ENCODE measurements at places on chromosomes 7 and 10.

DNA sequence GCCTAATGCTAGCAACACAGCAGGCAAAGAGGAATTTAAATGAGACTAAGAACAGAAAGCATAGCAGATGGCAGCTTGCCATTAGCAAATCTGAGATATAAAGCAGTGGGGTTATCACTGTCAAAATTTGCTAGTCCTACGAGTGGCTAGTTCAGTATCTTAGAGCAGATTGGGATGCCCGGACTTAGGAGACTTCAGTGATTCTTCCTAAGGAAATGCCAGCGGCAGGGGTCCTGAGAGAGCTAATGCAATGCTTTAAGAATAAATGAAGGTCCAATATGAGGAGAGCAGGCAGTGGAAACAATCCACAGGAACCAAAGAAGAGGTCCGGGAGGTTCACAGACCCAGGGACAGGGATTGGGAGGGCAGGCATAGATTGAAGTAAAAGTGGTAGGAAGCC lies 169.3 kb upstream of the NPSR1 start:
- DNase-seq, result no peak

GRCh38 chr10:94011296-94011695 lies 17.6 kb downstream of the PLCE1 start:
- DNase-seq, result no peak

DNA sequence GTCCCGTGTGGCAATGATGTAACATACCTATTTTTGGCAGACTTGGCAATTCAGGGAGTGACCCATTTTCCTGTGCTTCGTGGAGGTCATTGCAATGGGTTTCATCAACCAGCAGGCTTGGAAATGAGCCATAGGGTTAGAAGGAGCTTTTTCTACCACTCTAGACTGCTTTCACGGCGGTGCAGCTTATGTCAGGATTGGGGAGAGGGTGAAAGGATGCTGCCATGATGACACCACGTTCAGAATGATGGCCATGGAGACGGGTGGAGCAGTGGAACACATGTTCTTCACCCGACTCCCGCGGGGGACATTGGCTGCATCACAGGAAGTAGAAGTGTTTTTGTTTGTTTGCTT lies 220.2 kb downstream of the EMX2 start:
- no peak for DNase-seq

DNA sequence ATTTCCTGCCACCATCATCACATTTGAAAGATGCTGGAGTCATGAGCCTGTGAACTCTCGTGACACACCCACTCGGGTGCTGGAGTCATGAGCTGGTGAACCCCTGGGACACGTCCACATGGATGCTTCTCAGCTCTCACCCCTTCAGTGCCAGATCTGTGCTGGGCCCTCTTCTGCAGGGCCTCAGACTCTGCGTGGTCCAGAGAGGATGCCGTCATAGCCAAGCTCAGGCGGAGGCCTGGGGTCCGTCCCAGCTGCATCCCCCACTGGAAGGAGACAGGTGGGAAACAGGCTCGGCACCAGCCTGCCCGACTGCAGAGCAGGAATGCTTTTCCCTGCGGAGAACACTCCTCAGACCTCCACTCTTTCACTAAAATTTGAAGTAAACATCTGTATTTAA lies 156.5 kb upstream of the PPP2R2D start:
- no peak for DNase-seq

DNA sequence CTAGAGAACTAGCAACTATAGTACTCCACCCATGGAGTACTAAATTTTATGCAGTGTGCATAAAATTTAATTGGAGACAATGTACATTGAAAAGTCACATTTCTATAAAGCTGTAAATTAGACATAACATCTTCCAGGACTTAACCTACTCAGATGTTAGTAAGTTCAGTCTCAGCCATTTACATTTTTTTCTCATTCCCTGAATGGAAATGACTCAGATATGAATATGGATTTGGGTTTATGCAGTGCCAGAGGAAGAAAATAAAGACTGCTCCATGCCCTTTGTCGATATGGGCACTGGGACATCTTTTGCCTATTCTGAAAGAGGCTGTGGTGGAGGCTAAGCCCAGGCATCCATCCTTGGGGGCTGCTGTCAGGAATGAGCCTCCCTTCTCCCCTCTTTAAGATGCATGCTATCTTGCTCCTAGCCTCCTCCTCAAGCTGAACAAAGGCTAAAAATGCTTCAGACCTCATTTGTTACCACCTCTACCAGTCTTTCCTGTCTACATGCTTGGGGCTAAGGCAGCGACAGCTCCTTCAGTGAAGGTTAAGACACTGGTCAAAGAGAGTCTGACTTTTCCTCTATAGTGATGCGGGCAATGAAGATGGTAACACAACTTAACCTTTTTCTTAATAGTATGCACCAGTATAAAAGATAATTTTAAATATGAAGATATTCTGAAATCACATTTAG lies 486.8 kb upstream of the ANKRD30A start:
- DNase-seq, result no peak

GRCh38 chr7:97007583-97007861 lies 2.2 kb downstream of the DLX6 start:
- DNase-seq, result no peak

DNA sequence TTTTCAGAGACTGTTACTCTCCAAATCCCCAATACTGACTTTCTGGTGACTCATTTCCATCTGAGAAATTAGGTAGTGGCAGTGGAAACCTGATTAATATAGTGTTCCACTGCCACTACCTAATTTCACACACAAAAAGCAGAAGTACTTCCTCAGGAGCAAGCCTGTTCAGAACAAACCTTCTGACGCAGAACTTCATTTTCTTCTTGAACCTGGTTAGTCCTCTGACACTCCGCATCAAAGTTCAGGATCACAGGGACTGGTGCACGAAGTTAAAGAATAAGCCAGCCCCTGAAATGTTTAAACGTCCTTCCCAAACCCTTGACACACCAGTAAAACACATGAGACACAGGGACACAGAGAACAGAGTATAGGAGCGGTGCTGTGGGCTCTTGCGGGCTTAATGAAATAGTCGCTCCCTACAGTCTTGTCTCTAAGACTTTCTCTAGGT lies 4.4 kb downstream of the WDR91 start:
- no peak for DNase-seq

- no peak for DNase-seq
These were observed 47.2 kb downstream of the GSAP start for GRCh38 chr7:77368974-77369373.

DNA sequence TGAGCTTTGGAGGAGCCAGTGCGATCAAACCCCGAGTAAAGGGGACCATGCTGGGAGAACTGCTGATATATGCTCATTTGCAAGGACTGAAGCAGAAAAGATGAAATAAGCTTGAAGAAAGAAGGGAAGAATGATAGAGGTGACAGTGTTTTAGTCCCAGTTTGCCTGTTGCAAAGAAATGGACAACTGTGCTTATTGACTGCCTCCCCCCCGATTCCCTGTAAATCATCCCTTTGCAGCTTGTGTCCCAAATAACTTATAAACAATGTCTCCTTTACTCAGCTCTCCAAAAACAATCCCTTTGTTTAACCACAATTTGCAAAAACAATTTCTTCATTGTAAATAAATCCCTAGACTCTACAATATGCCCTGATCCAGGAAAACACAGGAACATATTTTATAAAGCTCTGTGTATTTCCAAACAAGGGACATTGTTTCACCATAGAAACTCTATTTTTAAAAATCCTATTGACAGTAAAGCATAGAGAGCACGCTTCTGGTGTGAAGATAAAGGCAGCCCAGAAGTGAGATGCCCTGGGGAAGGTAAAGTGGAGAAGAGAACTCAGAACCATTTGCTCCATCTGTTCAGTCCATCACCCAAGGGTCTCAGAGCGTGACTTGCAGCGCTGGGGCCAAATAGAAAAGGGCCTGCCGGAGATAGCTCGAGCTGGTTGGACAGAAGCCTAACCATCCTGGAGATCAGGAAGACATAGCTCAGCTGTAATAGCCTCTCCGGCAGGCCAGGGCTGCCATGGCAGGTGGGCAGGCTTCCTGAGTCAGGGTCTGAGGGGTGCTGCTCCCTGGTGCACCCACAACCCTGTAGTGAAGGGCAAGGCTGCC lies 280.5 kb downstream of the WDR11 start:
- no peak for DNase-seq

DNA sequence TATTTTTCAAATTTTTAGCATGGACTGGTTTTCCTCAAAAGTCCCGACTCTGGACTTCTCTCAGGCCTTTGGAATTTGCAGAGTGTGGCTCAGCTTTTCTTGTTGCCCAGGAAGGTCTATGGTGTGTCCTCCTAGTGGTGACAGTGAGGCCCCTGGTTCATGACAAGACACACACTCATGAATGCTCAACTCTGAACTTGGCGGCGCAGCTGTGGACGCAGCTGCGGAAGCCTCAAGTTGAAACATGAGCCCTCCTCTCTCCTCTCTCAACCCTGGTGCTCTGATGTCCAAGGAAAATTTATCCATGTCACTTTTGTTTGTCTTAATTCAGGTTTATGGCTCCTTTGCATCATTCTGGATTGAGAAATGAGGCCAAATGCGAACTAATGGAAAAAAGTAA lies 183.9 kb downstream of the HECW1 start:
- DNase-seq, result no peak

GRCh38 chr10:31383810-31384588 lies 65.0 kb downstream of the ZEB1 start:
- DNase-seq, result no peak

DNA sequence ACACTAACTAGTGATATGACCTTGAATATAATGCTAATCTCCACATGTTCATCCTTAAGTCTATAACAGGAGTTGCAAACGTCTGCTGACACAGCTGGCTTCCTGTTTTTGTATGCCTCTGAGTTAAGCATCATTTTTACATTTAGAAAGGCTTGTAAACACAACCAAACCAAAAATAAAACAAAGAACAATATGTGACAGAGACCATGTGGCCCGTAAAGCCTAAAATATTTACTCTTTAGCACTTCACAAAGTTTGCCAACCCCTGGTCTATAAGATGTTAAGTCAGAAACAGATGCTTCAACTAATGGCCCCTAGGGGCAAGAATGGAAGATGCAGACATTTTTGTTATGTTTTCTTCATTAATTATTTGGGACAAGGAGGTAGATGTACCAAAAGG lies 109.3 kb downstream of the CPEB3 start:
- DNase-seq, result no peak

DNA sequence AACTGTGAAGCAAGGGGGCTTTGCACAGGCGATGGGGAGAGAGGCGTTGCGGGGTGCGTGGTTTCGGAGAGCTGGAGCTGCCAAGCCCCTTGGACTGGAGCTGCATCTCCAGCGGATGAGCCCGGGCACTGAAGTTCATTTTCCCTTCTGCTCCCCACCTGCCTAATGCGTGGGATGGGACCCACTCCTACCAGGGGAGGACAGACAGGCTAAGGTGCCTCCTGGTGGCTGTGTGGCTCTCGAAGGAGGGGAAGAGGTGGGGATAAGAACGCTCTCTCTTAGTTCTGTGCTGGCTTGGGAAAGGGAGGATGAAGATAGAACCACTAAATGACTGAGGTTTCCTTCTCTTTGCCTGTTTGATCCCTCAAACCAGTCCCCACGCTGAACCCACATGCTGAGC lies 177.6 kb upstream of the PITRM1 start:
- no peak for DNase-seq

DNA sequence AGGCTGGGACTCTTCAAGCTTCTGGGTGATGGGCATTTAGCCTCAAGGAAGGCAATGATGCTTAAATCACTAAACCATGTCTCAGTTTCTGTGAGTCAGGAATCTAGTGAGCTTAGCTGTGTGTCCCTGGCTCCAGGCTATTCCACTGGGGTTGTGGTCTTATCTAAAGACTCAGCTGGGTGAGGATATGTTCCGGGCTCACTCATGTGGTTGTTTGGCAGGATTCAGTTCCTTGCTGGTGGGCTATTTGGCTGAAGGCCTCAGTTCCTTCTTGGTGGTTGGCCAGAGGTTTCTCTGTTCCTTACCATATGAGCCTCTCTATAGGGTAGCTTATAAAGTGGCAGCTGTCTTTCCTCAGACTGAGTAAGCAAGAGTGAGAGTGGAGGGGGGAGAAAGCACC lies 12.0 kb downstream of the EVX1 start:
- no peak for DNase-seq

- DNase-seq, result no peak
These were observed 652.3 kb upstream of the MGMT start for GRCh38 chr10:128814782-128815181.

DNA sequence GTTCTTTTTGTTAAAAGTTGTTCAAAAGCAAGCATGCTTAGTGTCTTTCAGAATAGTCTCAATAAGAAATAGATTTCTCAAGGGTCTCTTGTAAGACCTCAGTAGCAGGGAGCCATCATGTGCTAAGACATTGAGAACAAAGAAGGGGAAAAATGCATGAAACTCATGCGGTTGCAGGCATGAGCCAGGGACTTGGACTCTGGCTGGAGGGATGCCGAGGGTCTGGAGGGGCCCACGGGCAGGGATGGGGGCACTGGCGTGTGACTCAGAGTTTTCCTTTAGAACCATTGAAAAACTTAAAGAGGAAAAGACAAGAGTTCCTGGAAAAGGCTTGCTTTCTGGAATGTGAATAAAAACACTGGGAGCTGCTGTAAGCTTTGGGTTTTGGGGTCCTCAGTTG lies 253.3 kb downstream of the CCDC3 start:
- DNase-seq, result no peak

- DNase-seq, result no peak
These were observed 1086.6 kb upstream of the SORCS1 start for GRCh38 chr10:108250936-108251620.

DNA sequence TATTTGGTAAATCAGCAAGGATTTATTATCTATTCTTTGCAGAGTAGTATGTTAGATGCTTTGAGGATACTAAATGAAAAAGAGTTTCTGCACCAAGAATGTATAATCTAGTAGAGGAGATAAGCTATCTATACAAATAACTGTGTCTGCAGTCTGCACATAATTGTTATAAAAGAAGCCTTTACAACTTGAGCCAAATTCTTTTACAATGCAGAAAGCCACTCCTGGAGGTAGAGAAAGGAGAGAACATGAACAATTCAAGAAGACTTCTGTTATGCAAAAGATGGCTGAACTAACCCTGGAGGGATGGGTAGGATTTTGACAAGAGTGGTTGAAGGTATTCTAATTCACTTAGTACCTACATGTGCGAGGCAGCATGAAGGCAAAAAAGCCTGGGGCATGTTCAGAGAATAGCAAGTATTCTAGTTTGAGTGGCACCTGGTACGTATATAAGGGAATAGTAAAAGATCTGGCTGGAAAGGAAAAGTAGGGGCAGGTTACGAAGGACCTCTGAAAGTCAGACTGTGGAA lies 251.1 kb upstream of the KAT6B start:
- no peak for DNase-seq

GRCh38 chr10:13978533-13979115 lies 352.1 kb downstream of the FRMD4A start:
- DNase-seq, result no peak

GRCh38 chr10:99412099-99412498 lies 18.3 kb downstream of the GOT1 start:
- DNase-seq, result no peak

- no peak for DNase-seq
These were observed 109.2 kb upstream of the TRIM24 start for GRCh38 chr7:138350701-138351357.
